IPS-NIHi11 (cell line): ENCODE measurements at places on chromosomes 3 and 15.

- DNase-seq: no peak
Measured at GRCh38 chr15:91625506-91625905, 228.0 kb upstream of the SLCO3A1 start.

- peak; percentile 55 for DNase-seq
Measured at GRCh38 chr3:145094355-145094941, 1066.5 kb downstream of the PLOD2 start.

DNA sequence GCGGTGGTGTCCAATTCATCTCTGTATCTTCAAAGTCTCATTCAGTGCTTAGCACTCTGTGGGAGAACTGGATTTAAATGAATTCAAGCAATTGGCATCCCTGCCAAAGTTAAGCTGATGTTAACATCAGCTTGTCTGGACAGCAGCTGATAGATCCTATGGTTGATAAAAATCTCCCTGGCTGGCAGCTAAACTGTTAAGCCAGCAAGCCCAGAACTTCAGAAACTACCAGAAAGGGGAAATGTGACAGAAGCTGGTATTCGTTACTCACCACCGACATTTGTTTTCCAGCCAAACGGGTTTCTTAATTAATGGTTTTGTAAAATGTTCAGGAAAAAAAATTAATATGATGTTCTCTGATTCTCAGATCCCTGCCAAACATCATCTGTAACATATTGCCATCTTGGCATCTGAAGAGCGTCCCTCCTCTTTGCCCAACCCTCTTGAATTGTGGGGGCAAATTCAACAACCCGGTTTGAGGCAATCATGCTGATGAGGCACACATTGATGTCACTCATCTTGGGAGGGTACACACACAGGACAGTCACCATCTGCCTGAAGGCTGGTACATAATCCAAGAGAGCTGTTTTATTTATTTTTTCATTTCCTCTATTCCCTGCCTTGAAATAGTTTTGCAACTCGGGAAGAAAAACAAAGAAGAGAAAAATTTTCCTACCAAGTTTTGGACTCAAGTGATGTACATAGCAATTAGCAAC lies 76.3 kb upstream of the ABHD17C start:
- no peak for DNase-seq

GRCh38 chr3:122966045-122966444 lies 61.5 kb downstream of the SEMA5B start:
- DNase-seq: no peak

- peak; percentile 58 for DNase-seq
Measured at GRCh38 chr3:150409512-150410310, 1.6 kb downstream of the TSC22D2 start.

DNA sequence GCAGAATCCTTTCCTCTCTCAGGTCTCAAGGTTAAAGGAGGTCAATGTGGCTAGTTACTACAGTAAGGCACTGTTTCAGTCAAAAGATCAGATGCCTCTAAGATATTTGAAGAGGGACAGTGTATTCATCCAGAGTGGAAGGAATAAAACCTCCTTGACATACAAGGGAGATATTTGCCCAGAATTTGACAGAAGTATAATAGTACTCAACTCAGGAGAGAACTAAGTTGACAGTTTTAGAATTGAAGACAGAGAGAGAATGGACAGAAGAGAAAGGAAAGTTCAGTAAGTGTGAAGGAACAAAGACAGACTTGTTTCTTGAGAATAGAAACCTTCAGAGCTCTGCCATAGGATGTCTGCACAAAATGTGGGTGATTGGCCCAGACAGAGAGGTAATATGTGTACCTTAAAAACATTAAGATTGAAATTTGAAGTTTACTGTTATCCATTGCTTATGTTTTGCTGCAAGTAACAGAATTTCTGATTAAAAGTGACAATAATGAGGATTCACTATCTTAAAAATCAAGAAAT lies 507.1 kb downstream of the IGSF11 start:
- DNase-seq: no peak

DNA sequence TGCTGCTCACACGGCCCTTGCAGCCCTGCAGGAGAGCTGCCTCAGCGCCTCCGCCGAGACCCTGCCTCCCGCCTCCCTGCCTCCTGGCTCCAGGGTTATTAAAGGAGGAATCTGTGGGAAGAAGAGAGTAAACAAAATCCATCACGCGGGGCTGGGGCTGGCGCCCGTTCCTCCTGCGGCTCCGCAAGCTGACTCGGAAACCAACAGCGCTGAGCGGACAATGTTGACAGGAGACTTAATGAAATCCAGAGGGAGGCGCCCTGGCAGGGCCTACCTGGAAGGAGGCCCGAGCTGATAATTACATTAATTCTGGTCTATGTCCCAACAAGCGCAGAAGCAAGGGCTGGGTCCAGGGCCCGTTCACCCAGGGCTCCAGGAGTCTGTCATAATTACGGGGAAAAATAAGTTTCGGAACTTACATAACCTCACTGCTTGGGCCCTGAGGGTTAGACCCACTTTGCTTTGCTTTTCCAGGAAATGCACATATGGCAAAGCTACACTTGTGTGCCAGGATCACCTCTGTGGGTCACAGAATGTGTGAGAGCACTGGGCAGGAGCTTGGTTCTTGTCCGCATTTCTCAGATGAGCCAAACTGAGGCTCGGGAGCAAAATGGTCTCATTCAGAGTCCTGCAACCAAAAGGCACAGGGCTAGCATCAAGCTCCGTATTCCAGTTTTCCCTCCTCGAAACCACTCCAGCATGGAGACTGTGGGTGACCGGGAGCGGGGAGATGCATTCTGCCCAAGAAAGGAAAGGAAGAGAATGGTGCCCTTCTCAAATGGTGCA lies 43.8 kb upstream of the SLC6A6 start:
- DNase-seq: no peak

DNA sequence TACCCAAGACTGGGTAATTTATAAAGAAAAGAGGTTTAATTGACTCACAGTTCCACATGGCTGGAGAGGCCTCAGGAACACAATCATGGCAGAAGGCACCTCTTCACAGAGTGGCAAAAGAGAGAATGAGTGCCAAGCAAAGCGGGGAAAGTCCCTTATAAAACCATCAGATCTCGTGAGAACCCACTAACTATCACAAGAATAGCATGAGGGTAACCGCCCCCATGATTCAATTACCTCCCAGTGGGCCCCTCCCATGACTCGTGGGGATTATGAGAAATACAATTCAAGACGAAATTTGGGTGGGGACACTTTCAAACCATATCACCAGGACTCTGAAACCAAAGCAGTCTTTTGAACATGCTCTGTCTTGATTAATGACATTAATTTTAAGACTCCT lies 7.0 kb downstream of the RTP3 start:
- no peak for DNase-seq

- DNase-seq: no peak
Measured at GRCh38 chr15:22890296-22890695, 51.8 kb downstream of the NIPA2 start.

DNA sequence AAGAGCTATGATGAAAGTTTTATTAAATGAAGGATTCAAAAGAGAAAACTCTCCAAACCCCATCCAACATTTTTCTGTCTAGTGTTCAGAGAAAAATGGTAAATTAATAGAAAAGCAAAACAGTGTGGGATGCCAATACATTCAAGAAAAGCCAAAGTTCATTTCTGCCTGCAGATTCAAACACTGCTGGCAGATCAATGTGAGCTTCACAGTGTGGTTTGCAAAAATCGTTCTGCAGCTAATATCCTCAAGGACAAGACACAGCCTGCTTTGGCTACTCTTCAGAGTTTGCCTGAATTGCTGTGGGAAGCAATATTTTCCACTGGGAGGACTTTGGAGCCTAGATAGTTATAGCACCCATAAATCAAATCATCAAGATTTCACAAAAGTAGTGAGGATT lies 619.9 kb upstream of the SUCLG2 start:
- no peak for DNase-seq

DNA sequence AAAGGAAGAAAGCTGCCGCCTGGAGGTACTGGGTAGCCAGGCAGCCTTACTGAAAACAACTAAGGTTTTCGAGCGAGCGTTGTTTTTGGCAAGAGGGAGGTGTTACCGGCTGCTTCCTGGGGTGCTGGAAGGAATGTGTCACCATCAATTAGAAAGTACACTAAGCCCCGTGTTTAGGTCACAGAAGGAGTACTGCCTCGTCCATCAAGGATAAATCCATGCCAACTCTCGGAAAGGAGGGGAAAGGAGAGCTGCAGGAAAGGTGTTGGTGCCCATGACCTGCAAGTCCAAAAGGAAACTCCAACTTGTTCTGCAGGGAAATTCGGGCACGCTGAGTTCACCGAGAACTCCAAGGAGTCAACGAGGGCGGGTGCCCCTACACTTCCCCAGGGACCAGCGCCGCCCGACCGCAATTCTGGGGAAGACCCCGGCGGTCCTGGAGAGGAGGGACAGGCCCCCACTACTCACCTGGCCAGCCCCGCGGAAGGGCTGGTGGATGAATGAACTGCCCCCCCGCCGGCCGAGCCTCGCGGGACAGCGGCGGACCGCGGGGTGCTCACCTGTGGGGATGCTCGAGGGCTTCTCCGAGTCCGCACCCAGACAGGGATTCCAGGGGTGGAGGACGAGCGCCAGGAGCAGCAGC lies 542 bp downstream of the PLOD2 start:
- peak; percentile 75 for DNase-seq

DNA sequence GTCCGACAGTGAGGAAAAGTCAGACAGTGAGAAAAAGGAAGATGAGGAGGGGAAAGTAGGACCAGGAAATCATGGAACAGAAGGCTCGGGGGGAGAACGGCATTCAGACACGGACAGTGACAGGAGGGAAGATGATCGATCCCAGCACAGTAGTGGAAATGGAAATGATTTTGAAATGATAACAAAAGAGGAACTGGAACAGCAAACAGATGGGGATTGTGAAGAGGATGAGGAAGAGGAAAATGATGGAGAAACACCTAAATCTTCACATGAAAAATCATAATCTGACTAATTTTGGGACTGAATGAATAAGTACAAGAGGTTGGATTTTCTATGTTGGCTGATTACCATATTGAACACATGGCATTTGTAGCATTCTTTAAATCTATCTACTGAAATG lies 26.2 kb downstream of the SEC62 start:
- no peak for DNase-seq

DNA sequence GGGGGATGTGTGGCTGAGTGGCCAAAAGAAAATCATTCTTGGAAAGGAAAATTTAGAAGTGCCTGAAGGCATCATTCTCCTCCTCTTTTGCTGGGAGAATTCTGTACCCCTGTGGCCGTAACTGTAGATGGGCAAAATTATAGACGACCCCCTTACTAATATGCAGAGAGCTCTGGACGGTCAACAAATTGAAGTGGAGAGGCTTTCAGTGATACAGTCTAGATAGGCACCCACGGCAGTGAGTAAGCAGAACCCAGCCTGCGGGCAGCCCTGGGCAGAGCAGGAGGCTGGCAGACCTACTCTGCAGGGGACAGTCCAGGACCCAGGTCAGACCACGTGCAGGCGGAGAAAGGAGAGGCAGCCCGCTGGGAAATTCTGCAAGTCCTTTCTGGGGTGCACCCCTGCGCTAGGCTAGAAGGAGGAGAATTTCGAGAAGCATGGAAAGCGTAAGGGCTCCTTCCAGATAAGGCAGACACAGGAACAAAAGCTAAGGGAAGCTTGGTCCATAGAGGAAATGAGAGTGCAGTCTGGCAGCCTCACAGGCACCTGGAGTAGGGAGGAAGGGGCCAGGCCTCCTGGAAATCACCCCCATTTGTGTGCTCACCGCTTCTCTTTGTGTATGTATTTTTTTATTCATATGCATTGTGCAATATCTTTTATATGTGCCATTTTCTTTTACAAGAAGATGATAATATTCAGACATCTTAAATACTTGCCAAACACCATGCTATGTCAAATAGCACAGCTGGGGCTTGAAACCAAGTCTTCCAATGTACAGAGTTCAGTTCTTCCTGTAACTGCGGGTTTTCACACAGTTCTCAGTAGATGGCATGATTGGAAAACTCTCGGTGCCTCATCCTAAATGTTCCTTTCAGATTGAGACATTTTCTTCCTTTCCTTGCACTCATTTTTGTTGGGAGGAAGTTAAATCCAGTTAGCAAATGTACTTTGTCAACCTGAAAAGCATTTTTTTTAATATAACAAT lies 40.2 kb downstream of the LRRK1 start:
- no peak for DNase-seq

DNA sequence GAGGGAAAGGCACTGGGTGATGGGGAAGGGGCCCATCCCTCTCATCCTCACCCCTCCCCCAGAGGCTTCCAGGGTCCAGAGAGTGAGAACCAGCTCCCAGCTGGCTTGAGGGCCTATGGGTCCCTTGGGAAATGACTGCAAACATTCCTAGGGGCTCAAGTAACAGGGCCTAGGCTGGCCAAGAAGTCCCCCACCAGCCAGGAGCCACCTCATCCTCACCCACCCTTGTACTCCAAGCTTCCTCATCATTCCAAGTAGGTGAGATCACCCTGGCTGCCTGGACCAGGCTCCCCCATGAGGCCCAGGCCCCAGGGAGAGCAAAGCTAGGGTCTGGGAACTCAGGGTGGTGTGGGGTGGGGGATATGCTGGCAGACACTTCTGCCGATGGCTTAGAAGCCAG lies 14.8 kb downstream of the LOXL1 start:
- no peak for DNase-seq

DNA sequence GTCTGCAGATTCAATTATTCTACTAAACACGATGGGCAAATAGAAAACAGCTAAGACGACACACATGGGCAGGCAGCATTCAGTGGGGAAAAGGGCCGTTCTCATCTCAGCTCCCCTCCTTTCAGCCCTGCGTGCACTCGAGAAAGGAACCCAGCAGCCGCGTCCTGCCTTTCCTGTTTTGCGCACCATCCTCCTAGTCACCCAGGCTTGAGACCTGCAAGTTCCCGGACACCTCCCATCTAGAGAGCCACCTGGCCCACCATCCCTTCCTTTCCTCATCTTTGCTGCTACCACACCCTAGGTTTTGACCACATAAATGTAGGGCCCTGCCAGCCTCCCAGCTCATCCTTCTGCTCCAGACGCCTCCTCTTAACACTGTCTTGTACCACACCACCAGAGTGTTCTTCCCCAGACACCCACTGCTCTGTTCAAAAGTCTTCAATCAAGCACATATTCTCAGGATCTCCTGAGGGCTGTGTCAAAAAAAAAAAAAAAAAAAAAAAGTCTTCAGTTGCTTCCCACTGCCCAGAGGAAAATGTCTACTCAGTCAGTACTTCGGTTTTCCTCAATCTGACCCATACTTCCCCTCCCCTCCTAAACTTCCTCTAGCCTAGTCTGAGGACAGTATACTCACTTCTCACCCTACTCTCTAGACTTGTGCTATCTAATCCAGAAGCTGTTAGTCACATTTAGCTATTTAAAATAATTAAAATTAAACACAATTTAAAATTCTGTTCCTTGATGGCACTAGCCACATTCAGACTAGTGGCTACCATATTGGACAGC lies 182.0 kb downstream of the STT3B start:
- DNase-seq: no peak

GRCh38 chr15:65254356-65254755 lies 32.3 kb downstream of the PARP16 start:
- DNase-seq: peak; percentile 78

GRCh38 chr15:56337084-56337725 lies 28.0 kb upstream of the TEX9 start:
- DNase-seq: no peak

GRCh38 chr3:25678581-25678980 lies 13.9 kb upstream of the TOP2B start:
- no peak for DNase-seq
